HuH-7 (cell line): ENCODE measurements at places on chromosomes 7 and 10.

DNA sequence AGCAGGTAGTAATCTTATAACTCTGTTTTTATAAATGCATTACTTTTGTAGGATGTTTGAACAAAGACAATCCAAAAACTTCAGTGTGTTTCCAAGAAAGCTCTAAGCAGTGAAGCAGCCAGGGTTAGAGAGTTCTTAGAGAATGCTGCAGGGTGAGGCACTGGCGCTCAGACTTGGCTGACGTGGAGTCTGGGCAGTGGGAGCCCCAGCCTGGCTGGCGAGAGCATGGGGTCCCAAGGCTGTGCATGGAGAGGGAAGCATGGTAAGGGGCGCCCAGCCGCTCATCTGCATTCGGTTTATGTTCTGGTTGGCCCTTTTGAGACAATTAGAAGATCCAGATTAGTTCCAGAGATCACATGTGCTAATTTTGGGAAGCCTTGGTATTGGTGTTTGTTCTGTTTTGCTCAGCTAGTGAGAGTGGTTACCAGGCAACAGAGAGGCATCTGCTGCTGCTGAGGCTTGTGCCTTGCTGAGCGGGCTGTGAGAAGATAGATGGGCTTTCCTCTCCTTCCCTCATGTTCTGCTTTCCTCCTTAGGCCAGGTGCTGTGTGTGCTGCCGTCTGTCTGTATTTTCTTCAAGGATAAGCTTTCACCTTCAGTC lies 10.3 kb downstream of the SUN1 start:
- no peak for DNase-seq

- DNase-seq, result no peak
Observed at GRCh38 chr10:82742898-82743297, 867.9 kb downstream of the NRG3 start.

DNA sequence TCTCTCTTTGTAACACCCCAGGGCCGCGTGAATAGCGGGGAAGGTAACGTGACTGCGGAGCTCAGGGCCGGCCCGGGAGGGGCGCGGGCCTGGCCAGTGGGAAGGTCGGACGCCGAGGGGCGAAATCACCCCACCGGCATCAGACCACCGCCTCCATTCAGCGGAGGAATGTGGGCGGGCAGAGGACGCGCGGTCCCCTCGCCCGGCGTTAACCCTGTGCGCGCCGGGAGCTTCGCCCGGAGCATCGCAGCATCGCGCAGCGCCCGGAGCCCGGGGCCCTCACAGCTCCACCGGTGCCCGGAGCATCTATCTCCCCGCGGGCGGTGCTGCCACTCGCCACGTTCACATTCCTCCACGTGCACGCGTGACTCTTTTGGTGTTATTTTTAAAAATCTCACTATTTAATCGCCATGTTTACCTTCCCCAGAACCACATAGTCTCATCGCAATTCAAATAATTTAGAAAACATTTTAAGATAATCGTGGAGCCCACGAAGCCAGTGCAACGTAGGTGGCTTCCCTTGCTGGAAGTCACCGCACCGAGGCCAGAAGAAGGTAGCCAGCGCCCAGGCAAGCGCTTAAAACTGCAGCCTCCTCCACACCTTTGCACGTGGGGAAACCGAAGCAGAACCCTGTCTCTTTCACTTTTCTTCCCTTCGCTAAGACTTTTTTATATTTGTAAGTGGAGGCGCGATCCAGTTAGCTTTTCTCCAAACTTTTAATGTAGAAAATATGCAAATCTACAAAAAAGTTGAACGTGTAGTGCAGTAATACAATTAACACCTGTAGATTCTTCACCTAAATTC lies 21.8 kb downstream of the FGFBP3 start:
- DNase-seq, result peak; percentile 62

DNA sequence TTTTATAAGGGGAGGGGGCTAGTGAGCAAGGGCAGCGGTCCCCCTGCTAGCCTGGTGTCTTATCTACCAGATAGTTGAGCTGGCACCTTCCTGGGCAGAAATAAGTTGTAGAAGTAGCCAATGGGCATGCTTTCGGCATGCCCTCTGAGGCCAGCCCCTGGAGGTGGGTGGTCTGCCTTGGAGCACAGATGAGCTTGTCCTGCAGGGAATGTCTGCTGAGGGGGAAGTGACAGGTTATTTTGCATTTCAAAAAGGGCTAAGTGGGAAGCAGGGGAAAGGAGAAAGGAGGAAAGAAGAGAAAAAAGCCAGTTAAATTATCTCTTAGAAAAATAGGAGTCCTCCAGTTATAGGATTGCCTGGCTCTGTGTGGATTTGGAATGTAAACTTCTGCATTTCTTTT lies 88.9 kb downstream of the GPR26 start:
- DNase-seq, result no peak

- no peak for DNase-seq
Observed at GRCh38 chr10:120996456-120997034, 145.4 kb downstream of the WDR11 start.

GRCh38 chr10:60739558-60739957 lies 38.7 kb upstream of the CDK1 start:
- DNase-seq, result no peak

DNA sequence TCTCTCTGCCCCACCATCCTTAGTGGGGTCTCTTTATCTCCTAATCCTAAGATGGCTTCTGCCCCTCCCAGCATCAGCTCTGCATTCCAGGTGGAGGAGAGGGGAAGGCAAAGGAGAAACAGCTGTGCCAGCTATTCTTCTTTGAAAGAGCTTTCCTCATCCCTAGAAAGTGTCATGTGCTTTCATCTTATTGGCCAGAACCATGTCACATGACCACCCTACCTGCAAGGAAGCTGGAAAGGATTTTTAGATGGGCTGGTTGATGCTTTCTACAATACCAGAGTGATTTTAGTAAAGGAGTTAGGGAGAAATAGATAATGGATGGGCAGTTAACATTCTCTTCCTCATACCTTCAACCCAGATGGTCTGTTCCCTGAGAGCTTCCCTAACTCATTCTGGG lies 141.1 kb downstream of the INSYN2A start:
- no peak for DNase-seq

GRCh38 chr10:66277481-66277880 lies 648.4 kb upstream of the LRRTM3 start:
- DNase-seq, result no peak

- no peak for DNase-seq
Observed at GRCh38 chr7:14395860-14396259, 406.4 kb upstream of the ETV1 start.

DNA sequence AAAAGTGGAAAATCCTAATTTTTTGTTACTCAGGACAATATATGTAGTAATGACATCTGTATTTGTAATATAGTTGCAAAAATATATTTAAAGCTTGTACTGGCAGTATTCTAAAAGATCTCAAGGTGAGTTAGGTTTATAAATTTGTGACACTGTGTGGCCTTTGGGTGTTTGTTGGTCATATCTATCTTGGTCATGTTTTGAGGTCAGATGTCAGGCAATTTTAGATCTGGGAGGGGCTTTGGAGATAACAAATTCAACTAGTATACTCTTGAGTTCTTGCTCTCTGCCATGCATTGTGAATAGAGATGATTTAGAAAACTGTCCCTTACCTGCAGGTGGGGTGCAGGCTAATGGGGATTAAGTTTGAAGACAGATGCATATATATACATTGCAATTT lies 3.1 kb downstream of the TBC1D12 start:
- DNase-seq, result peak; percentile 10

- DNase-seq, result no peak
Observed at GRCh38 chr7:22250390-22250789, 106.6 kb downstream of the RAPGEF5 start.

DNA sequence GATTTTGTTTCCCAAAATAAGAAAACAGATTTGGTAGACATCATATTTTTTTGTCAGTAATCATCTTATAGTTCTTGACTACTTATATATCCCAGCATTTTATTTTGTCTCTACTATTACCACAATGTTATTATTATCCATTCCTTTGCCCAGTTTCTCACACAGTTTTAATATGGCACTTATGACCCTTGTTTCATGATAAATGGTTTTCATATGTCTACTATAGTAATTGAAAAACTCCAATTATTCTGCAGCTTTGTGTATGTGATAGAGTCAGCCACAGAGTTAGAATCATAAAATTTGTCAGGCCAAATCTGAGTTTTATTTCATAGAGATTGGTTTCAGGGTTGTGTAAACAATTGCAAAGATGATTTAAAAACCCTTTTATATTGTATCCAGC lies 203.9 kb downstream of the MALRD1 start:
- DNase-seq, result no peak

DNA sequence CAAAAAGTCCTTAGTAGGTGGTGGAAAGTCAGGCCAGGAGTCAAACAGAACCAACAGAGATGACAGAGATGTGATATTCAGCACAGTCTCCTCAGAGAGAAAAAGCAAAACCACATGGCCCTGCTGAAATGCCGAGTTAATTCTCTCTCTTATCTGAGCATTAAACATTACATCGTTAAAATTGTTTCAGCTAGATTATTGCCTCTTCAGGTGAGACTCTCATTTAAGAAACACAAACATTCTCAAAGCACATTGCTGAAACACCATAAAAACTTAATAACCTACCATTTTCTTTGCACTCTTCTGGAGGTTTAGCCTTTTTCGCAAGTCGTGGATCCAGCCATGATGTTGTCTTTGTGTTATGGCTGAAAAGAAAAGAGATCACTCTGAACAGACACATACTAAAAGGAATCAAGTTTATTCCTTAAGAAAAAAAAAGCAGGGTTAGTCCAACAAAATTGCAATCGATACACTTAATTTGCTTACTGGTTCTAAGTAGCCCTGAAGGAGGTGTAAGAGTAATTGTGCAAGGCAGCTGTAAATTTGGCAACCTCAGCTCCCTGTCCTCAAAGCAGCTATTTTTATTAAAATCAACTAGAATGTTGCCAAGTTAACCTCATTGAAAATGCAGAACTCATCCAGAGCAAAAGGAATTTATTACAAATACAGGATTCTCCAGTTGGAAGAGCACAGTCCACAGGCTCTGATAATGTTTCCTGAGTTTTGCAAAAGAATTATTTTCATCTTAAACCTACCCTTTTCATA lies 691.1 kb downstream of the PHTF2 start:
- no peak for DNase-seq

- DNase-seq, result peak; percentile 18
Observed at GRCh38 chr7:117862378-117862777, 10.9 kb downstream of the CTTNBP2 start.

GRCh38 chr7:47049234-47049774 lies 532.6 kb downstream of the TNS3 start:
- no peak for DNase-seq

DNA sequence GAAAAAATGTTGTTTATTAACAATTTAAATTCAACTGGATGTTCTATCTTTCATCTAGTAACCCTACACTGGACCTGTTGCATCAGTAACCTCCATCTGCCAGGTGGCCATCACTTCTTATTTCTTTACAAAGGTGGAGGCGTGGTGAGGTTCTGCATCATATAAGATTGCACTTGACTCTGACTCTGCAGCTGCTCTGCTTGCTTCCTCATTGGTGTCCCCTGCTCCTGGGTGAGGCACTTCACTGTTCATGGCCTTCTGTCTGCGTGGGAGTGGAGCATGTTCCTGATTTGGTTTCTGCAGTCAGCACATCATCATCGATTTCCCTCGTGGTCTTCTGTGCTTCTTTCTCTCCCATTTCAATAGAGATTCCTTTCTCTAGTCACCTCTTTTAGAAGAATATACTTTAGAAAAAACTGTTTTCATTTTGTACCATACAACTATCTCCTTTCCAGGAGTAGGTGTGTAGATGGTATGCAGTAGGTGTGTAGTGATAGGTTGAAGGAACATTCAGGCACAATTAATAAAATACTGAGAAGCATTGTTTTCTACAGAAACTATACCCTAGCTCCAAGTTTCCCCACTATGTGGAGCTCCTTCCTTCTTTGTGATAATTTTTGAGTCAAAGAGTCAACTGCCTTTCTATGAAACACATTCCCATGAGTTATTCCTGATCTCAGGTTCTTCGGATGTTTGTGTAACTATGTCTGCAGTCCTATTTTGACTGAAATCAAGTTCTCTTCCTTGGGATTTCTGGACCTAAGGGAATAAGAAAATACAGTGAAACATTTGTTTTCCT lies 231.7 kb upstream of the CNTNAP2 start:
- no peak for DNase-seq

GRCh38 chr10:29993319-29993915 lies 66.0 kb downstream of the JCAD start:
- no peak for DNase-seq

- no peak for DNase-seq
Observed at GRCh38 chr10:76950354-76950753, 687.3 kb downstream of the KCNMA1 start.

DNA sequence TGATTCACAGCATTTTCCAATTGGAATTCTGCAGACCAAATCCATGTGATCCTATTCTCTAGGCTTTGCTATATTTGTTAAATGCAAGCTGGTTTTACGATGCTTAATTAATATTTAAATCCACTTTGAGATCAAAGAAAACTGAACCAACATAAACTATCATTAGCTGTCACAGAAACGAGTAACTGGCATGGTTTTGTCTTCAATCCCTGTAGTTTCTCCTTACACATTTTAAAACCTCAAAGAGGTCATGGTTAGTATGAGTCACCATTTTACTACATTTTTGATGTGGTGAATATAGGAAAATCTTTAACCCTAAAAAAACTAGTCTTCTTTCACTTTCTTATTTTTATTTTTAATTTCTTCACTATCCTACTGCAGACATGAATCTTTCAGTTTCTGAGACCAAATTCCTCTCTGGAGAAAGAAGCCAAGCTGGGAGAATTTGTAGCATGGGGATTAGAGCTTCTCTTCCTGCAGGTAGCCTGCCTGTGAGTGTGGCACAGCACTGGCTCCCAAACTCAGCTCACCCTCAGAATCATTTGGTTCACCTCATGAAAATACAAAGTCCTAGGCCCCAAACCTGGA lies 8.7 kb upstream of the LIPM start:
- no peak for DNase-seq

- no peak for DNase-seq
Observed at GRCh38 chr10:51986516-51986915, 287.1 kb upstream of the CSTF2T start.

DNA sequence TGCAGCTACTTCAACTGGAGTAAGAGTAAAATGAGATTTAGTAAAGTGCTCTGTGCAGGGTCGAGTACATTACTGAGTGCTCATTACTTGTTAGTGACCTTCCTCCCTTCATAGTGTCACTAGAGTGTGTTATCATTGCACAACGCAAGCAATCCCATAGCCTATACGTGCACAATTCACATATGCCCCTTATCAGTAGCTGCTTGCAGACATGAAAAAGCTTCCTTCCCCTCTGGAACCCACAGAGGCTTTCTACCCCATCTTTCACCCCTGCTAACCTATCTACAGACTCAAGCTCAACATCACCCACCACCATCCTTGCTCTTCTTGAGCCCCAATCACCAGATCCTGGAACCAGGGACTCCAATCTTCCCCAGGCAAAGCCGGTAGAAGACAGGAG lies 59.3 kb downstream of the C7orf25 start:
- DNase-seq, result no peak
